ENCODE measurements at places on chromosomes 5 and 9.

DNA sequence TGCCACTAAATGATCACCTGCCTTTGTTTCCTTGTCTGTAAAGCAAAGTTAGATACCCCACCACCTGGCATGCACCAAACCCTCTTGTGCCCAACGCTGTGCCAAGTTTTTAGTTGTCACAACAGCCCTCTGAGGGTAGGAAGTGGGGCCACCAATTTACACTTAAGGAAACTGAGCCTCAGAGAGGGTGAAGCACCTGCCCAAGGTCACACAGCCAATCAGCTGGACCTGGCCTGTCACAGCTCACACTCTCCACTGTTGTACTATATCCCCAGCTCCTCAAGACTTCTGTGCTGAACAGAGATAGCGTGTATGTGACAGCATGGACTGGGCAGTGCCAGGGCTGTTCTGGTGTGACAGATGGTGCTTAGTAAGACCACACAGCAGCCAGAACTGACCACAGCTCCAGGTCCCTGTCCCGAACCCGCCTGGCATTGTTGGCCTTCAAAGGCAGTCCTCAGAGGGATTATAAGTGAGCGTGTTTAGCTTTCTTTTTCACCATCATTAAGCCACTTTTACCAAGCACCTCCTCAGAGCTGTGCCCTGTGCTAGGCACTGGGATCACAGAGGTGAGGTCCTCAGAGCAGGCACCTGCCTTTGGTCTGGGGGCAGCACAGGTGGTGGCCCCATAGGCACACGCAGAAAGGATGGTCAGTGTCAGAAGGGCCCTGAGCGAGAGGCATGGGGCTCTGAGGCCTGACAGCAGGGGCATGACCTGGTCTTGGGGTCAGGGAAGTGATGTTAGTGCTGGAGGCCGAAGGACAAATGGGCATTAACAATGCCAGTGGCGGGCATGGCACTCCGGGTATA, 71.1 kb downstream of the COL27A1 start:
- no peaks in the 10 kb centered on the region for H3K4me1 ChIP-seq
- ATAC-seq: no peak
- no peak overlapping the region for H3K27ac ChIP-seq

DNA sequence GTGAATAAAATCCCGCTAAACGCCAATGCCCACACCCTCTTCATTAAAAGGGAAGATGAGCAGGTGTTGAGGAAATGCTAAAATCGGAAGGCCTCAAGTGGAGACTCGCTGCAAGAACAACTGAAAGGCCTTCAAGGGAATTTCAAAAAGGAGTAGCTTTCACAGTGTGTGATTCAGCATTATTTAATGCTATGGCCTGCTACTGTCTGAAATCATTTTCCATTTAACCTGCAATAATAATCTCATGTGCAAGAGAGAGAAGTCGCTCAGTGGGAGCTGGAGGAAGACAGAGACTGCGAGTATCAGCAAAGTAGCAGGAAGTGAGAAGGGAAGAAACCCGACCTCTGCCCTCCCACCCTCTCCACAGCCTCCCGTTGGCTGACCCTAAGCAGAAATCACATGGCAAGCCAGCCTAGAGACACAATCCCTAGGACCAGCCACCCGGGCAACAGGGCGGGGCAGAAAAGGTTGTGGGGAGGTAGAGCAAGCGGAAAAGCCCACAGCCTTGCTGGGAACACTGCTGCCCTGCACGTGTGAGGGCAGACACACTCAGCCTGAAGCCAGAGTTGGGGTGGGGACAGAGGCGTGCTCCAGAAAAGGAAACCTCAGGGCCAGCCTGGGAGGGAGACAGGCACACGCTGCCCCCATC, 39.9 kb upstream of the CTSL start:
- peak; percentile 70 for ATAC-seq
- H3K4me3 ChIP-seq: no peak overlapping the region
- no peaks in the 10 kb centered on the region for H3K36me3 ChIP-seq
- H3K27ac ChIP-seq: no peak overlapping the region
- peaks cover 29% of the 10 kb centered on the region for H3K4me1 ChIP-seq
- H3K27me3 ChIP-seq: no peaks in the 10 kb centered on the region

DNA sequence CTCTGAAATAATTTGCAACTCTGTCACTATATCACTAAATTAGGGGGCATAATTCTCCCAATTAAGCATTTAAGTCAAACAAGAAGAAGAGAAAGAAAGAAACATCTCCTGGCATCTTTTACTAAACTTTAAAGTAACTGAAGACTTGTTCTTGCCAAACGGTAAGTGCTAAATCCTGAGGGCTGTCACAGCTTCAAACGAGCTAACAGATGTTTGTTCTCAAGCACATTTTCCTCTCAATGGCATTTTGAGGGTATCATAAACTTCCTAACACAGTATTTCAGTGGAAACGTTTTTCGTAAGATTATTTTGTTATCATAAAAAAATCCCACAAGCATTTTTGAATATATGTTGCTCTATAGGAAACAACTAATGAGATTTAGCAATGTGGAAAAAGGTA, 169.5 kb upstream of the TAS2R1 start:
- H3K27ac ChIP-seq: no peak overlapping the region
- no peaks in the 10 kb centered on the region for H3K4me1 ChIP-seq
- no peaks in the 10 kb centered on the region for H3K36me3 ChIP-seq
- H3K27me3 ChIP-seq: no peaks in the 10 kb centered on the region
- ATAC-seq: no peak

DNA sequence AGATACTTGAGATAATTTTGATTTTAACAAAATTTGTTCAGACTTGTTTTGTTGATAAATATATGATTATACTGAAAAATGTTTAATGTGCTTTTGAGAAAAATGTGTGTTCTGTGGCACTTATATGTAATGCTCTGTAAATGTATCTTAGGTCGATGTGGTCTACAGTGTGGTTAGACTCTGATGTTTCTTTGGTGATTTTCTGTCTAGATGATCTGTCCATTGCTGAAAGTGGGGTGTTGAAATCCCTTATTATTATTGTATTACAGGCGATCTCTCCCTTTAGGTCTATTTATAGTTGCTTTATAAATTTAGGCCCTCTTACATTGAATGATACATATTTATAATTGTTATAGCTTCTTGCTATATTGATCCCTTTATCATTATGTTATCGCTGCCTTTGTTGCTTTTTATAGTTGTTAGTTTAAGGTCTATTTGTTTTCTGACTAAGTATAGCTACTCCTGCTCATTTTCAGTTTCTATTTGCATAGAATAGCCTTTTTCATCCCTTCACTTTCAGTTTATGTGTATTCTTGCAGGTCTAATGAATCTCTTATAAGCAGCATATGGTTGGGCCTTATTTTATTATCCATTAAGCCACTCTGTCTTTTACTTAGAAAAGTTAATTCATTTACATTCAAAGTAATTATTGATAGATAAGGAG, 124.3 kb downstream of the MRPS30 start:
- no peak for ATAC-seq
- no peaks in the 10 kb centered on the region for H3K27me3 ChIP-seq
- no peaks in the 10 kb centered on the region for H3K36me3 ChIP-seq

GRCh38 chr9:101479338-101480030, 43.9 kb upstream of the ALDOB start:
- no peak for ATAC-seq
- H3K36me3 ChIP-seq: peaks cover 24% of the 10 kb centered on the region
- no peak overlapping the region for H3K4me3 ChIP-seq
- H3K27me3 ChIP-seq: no peaks in the 10 kb centered on the region

GRCh38 chr9:121269642-121270254, 1.8 kb downstream of the GSN start:
- no peaks in the 10 kb centered on the region for H3K36me3 ChIP-seq
- no peaks in the 10 kb centered on the region for H3K27me3 ChIP-seq
- peak overlapping the region; percentile 88 for H3K4me3 ChIP-seq
- ATAC-seq: peak; percentile 13

DNA sequence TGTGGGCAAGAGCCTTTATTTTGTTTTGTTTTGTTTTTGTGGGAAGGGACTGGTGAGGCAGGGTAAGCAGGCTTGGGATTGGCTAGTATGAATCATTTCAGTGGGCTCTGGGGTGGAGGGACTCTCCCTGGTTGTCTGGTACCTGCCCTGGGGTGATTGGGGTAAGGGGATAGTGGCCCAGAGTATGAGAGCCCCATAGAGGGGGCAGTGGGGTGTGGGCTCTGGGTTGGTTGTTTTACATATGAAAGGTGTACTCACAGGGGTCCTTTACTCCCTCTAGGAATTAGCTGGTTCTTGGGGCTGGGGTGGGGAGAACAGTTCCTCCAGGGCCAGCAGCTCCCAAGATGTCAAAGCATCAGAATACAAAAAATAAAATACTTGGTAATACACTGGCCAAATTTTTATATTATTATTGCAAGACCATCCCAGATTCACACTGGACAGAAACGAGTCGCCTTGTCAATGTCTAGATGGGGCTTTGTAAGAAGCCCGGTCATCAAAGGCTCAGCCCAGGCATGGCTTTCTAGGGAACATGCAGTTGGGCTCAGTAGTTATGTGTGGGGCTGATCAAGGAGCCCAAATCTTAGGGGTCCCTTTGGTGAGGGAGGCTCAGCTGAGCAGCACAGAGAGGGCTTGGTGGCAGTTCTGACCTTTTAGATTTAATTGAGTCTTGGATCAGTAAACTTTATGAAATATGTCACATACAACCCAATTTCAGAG, 190.5 kb downstream of the NXNL2 start:
- H3K27me3 ChIP-seq: no peaks in the 10 kb centered on the region
- no peak overlapping the region for H3K4me3 ChIP-seq
- H3K36me3 ChIP-seq: no peaks in the 10 kb centered on the region

DNA sequence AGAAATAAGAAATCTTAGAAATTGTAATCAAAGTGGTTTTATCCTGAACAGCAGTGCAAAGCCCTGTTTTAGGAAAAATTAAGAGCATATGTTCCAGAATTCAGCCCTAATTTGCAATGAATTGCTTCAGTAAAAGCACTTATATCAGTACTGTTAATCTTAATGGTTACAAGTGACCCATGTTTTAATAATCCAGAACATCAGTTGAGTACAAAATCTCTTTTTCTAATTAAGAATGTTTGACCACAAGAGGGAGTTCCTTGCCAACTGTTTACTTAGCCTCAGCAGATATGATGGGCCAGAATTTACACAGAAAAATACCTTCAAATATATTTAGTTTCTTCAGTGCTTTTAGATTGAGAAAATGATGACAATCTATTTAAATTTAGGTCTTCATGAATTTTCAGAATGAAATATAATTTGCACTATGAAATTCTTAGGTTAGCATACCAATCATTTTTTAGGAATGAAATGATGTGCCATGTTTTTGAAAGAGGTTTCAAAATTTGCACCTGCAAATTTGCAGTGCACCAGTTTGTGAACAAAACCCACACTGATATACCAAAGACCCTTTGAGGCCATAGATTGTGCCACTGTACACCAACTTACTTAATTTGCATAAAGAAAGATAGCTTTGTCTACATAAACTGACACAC, 926.3 kb upstream of the ARRDC3 start:
- no peak overlapping the region for H3K4me3 ChIP-seq
- ATAC-seq: no peak
- no peaks in the 10 kb centered on the region for H3K4me1 ChIP-seq
- no peaks in the 10 kb centered on the region for H3K36me3 ChIP-seq
- no peaks in the 10 kb centered on the region for H3K27me3 ChIP-seq

- no peaks in the 10 kb centered on the region for H3K36me3 ChIP-seq
- ATAC-seq: no peak
- H3K4me3 ChIP-seq: peak overlapping the region; percentile 91
- no peaks in the 10 kb centered on the region for H3K27me3 ChIP-seq
- no peaks in the 10 kb centered on the region for H3K4me1 ChIP-seq
- H3K27ac ChIP-seq: peak overlapping the region; percentile 94
These were observed 887 bp upstream of the MAP3K1 start for GRCh38 chr5:56814361-56814962.

DNA sequence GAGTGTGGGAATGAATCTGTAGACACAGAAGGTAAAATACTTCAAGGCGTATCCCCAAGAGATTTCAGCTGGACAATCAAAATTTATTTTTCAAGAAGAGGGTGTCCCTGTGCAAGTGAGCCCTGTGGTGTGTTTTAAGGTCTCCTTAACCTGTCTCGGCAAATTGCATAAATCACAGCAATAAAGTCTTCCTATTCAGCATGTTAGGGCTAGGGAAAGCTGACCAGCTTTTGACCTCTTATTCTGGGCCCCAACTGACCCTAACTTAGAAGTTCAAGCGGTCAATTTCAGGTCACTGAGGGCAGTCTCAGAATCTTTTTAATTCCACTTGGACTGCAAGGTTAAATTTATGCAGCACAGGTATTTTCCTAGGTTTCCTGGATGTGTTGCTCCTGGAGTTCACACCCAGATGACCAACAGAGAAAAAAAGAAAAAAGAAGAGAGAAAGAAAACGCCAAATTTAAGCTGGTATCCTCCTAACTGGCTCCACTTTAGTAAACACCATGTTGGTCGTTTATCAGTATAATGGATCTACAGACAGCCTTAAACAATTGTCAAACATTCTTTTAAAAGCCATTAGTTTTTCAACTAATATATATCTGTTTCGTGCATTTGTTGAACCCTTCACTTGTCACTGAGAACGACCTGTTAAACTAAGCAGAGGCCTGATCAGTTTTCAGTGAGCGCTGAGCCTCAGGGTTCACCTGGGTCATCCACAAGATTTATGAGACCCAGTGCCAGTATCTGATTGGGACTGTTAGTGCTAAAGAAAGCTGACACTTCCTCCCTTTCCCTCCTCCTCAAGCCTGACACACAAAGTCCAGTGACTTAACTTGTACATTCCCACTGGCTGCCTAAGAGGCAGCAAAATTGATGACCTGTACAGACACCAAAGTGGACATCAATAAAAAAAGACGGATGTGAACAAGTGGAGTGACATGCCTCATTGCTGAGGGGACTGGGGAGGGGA, 546.1 kb downstream of the NR2F1-AS1 start:
- H3K4me1 ChIP-seq: no peaks in the 10 kb centered on the region
- no peak overlapping the region for H3K4me3 ChIP-seq
- ATAC-seq: no peak
- no peak overlapping the region for H3K27ac ChIP-seq
- no peaks in the 10 kb centered on the region for H3K27me3 ChIP-seq
- H3K36me3 ChIP-seq: no peaks in the 10 kb centered on the region

- H3K27me3 ChIP-seq: no peaks in the 10 kb centered on the region
- no peak for ATAC-seq
- no peaks in the 10 kb centered on the region for H3K4me1 ChIP-seq
These were observed 745.2 kb upstream of the WWC1 start for GRCh38 chr5:167546270-167546669.

DNA sequence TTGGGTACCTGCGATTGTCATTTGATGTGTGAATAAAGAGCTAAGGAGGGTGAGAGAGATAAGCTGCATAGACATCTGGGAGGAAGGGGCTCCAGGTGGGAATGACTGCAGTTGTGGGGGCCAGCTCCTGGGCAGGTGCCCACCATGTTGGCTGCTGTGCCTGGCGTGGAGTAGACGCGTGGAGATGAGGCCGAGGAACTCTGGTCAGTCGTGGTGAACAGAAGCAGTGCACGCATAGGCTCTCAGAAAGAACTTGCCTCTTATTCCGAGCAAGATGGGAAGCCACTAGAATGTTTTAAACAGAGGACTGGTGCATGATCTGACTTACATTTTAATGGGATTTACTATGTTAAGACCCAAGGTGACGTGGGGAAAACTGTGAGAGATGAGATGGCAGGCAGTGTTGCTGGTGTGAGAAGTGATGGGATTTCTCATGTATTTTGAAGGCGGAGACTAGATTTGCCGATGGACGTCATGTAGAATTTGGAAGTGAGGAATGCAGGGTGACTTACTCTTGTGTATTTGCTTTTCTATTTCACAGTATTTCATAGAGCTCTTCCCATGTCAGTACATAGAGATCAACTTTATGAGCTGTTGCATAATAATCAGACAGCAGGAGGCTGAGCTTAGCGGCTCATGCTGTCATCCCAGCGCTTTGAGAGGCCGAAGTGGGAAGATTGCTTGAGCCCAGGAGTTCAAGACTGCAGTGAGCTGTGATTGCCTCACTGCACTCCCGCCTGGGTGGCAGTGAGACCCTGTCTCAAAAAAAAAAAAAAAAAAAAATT, 71.1 kb downstream of the EHMT1 start:
- peak; percentile 77 for ATAC-seq
- no peak overlapping the region for H3K27ac ChIP-seq
- H3K27me3 ChIP-seq: no peaks in the 10 kb centered on the region
- H3K4me3 ChIP-seq: no peak overlapping the region
- no peaks in the 10 kb centered on the region for H3K36me3 ChIP-seq
